ENCODE measurements at places on chromosomes 12 and 14. TPM values are rescaled to one million over a fixed set of nuclear protein-coding genes. Genes with fewer than 3 reads are reported as not detected.
A peak's percentile ranks its signal among the peaks of the same experiment; 100 is the strongest.

Gene TOMM20L
- total RNA-seq: not detected

GRCh38 chr12:31620311-31620710 is 29.4 kb upstream of the DENND5B start:
- no peaks in the 10 kb centered on the region for H3K4me1 ChIP-seq
- DNase-seq: no peak
- no peaks in the 10 kb centered on the region for H3K36me3 ChIP-seq
- H3K27ac ChIP-seq: no peak overlapping the region
- H3K4me3 ChIP-seq: no peak overlapping the region
- no peaks in the 10 kb centered on the region for H3K27me3 ChIP-seq

DNA sequence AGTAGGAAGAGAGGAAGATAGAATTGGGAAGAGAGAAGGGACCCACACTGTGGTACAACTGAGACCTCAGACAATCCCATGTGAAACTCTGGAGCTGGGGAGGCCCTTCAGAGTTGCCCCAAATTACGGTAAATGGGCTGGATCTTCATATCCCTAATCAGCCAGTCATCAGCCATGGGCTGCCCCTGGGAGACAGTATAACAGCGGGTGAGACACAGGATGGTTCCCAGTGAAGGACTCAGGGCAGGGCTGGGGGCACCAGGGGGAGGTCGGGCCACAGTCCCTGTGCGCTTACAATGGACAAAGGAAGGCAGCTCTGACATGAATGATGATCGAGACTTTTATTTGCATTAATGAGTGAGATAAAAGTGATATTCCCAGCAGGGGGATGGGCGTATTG is 74.2 kb upstream of the BDKRB2 start:
- peaks cover 16% of the 10 kb centered on the region for H3K27me3 ChIP-seq
- H3K27ac ChIP-seq: no peak overlapping the region
- H3K4me3 ChIP-seq: no peak overlapping the region
- no peaks in the 10 kb centered on the region for H3K36me3 ChIP-seq
- DNase-seq: no peak

DNA sequence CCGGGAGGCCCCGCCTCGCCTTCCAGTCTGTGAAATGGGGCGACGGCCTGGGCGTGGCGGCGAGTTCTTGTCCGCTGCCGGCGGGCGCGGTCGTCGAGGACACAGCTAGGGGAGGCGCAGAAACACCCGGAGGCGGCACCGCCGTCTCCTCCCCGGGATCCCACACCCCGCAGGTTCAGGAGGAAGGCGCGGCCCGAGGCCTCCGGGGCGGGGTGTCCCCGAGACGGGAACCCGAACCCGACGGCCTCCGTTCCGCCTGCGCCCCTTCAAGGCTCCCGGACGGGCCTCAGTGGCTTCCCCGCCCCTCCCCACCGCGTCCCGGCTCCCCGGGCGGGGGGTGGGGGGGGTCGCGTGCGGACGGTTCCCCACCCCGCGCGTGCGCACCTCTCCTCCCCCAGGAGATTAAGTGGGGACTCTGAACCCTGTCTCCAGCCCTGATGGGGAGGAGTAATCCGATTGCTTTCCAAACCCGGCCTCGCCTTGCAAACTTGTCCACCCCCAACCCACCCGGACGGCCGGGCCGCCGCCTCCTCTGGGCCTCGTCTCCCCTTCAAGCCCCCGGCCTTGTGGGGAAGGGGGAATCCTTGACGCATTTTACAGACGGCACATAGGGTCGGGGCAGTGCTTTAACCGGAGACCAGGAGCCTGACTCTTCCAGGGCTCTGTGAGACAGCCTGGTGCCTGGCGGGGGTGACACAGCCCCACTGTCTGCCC is 35.3 kb upstream of the ANKRD9 start:
- H3K4me3 ChIP-seq: peak overlapping the region; percentile 48
- no peaks in the 10 kb centered on the region for H3K27me3 ChIP-seq

- no peak overlapping the region for H3K4me3 ChIP-seq
- H3K36me3 ChIP-seq: no peaks in the 10 kb centered on the region
- H3K27me3 ChIP-seq: no peaks in the 10 kb centered on the region
These were observed 7.9 kb upstream of the KLRB1 start for GRCh38 chr12:9615420-9616136.

Gene CAPZA3
- not detected for total RNA-seq

DNA sequence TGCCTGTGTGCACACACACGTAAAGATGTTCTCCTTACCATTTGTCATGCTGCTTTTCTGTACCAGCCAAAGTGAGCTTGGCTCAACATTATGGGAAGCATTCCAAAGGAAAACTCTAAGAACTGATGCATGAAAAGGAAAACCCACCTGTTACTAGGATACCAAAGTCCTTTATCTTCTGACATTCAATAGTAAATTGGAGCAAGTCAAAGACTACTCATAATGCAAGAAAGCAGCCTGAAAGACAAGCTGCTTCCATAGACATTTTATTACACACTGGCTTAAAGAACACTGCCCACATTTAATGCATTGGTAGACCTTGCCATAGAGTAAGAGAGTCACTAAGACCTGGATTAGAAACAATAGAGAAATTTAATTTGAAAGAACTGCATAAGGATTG is 159.0 kb downstream of the LRIG3 start:
- no peak for DNase-seq
- no peaks in the 10 kb centered on the region for H3K36me3 ChIP-seq
- no peak overlapping the region for H3K27ac ChIP-seq

Gene NKX2-1
- not detected for total RNA-seq

DNA sequence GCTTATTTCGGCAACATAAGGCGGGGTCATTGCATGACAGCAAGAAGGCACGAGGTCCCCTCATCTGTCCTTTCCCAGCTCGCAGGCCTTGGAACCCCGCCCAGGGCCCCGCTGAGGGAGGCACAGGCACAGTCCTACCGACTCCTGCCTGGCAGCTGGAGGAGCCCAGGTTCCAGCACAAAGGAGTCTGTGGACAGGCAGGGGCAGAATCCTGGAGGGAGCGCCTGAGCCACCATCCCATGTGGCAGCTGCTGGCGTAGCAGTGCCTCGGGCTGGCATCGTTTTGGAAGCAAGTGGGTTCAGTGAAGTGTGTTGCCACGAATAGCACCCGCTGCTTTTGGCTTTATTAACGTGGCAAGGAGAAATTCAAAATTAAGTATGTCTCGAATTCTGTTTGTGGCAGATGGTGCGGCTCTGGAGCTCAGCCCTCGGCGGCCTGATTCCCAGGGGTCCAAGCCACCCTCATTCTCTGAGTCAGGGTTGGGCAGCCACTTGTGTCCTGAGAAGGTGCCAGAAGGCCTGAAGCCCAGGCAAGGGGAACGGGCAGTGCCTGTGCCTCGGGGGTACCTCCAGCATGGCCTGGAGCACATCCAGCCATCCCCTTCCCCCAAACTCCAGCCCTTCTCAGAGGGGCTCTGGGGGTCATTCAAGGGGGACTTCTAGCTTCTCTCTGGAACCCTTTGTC is 35.9 kb downstream of the SLC8B1 start:
- no peak overlapping the region for H3K4me3 ChIP-seq
- DNase-seq: no peak
- H3K36me3 ChIP-seq: peaks cover 2% of the 10 kb centered on the region
- peaks cover 17% of the 10 kb centered on the region for H3K4me1 ChIP-seq

DNA sequence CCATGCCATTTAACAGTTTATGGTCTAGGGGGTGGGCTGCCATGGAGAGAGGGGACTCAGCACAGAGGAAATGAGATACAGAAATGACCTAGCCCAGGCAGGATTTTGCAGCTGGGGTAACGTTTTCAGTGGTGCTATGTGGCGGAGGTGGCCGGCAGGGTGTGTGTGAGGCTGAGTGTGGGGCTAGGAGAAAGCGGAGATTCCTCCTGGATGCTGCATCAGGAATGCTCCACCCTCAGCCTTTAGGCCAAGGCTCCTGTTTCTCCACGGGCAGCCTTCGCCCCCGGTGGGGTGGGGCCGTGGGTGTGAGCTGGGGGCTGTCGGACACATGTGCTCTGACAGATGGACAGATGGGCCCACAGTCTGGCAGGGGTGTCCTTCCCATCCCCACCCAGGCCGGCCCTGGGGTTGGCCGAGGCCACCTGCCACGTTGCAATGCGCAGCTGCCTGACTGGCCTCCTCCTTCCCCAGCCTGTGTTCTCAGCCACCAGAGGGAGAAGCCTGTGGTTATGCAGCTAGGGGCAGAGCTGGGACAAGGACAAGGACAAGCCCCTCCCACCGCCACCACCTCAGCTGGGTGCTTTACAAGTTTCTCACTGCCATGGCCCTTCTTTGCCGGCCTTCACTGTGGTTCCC is 44.3 kb downstream of the TEAD4 start:
- DNase-seq: no peak
- H3K4me3 ChIP-seq: no peak overlapping the region
- no peaks in the 10 kb centered on the region for H3K27me3 ChIP-seq
- peaks cover 9% of the 10 kb centered on the region for H3K36me3 ChIP-seq

DNA sequence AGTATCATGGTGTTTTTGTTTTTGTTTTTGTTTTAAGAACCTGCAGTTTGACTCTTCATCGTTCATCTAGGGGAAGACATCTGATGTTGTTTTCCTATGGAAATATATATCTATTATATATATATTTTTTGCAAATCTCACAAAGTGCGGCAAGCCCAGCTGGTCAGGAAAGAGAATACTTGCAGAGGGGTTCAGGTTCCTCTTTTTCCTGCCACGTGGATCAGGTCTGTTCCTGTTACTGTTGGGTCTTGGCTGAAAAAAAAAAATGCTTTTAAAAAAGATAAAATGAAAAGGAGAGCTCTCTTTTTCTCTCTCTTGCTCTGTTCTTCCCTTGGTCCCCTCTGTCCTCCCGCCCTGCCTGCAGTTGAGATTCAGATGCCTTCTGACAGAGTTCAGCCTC is 179.4 kb upstream of the BCL2L14 start:
- H3K4me1 ChIP-seq: peaks cover 9% of the 10 kb centered on the region
- no peak overlapping the region for H3K4me3 ChIP-seq
- DNase-seq: no peak
- no peaks in the 10 kb centered on the region for H3K27me3 ChIP-seq
- no peaks in the 10 kb centered on the region for H3K36me3 ChIP-seq

Gene MFAP5
- not detected for total RNA-seq

DNA sequence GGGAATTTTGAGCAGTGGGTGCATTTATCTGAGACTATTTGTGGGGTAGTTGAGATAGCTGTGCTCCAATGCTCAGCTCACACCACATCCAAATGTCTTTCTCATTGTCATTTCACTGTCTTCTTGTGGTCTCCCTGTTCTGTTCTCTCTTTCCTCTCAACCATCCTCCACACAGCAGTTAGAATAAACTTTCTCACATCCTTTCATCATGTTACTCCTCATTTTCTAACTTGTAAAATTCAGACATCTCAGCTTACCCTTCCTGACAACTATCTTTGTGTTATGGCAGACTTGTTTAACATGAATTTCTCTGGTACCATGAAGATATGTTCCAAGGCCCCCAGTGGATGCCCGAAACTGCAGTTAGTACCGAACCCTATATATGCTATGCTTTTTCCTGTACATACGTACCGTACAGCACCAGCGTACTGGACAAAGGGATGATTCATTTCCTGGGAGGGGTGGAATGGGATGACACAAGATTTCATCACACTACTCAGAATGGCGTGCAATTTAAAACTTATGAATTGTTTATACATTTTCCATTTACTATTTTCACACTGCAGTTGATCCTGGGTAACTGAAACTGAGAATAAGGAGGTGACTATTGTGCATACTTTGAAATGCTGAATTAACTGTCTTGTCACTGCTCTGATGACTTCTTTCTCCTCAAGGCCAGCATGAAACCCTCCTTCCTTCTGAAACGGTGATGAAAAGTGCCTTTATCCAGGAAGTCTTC is 177.1 kb upstream of the SLC38A2 start:
- peaks cover 82% of the 10 kb centered on the region for H3K4me1 ChIP-seq
- DNase-seq: peak; percentile 87
- H3K4me3 ChIP-seq: no peak overlapping the region
- no peaks in the 10 kb centered on the region for H3K36me3 ChIP-seq
- no peaks in the 10 kb centered on the region for H3K27me3 ChIP-seq
- peak overlapping the region; percentile 94 for H3K27ac ChIP-seq

- no peak overlapping the region for H3K27ac ChIP-seq
- H3K4me3 ChIP-seq: no peak overlapping the region
- peaks cover 5% of the 10 kb centered on the region for H3K4me1 ChIP-seq
- H3K27me3 ChIP-seq: no peaks in the 10 kb centered on the region
These were observed 37.8 kb upstream of the DDHD1 start for GRCh38 chr14:53190938-53191337.

Gene KLRK1
- total RNA-seq: not detected

Gene P3H3
- 24.4 TPM for total RNA-seq

DNA sequence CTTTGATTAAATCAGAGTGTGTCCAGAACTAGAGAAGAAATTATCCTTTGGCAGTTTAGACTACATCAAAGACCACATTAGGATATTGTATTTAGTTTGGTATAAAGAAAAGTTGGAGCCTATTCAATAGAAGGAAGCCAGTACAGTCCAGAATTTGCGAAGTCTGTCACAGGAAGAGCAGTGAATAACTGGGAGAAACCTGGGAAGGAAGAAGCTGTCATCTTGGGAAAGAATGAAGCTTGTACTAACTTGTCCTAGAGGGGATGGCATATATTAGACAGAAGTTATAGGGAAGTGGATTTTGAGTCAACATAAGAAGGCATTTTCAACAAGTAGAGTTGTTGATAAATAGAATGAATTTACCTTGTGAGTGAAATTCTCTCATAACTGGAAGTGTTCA is 386.7 kb downstream of the LRIG3 start:
- no peak overlapping the region for H3K4me3 ChIP-seq
- peak overlapping the region; percentile 95 for H3K27ac ChIP-seq
- DNase-seq: no peak
- H3K27me3 ChIP-seq: no peaks in the 10 kb centered on the region
- H3K36me3 ChIP-seq: no peaks in the 10 kb centered on the region

- no peak overlapping the region for H3K27ac ChIP-seq
- no peaks in the 10 kb centered on the region for H3K4me1 ChIP-seq
- no peak for DNase-seq
- no peaks in the 10 kb centered on the region for H3K27me3 ChIP-seq
- H3K36me3 ChIP-seq: peaks cover 7% of the 10 kb centered on the region
These were observed 19.3 kb downstream of the PPP2R5E start for GRCh38 chr14:63523735-63524426.

DNA sequence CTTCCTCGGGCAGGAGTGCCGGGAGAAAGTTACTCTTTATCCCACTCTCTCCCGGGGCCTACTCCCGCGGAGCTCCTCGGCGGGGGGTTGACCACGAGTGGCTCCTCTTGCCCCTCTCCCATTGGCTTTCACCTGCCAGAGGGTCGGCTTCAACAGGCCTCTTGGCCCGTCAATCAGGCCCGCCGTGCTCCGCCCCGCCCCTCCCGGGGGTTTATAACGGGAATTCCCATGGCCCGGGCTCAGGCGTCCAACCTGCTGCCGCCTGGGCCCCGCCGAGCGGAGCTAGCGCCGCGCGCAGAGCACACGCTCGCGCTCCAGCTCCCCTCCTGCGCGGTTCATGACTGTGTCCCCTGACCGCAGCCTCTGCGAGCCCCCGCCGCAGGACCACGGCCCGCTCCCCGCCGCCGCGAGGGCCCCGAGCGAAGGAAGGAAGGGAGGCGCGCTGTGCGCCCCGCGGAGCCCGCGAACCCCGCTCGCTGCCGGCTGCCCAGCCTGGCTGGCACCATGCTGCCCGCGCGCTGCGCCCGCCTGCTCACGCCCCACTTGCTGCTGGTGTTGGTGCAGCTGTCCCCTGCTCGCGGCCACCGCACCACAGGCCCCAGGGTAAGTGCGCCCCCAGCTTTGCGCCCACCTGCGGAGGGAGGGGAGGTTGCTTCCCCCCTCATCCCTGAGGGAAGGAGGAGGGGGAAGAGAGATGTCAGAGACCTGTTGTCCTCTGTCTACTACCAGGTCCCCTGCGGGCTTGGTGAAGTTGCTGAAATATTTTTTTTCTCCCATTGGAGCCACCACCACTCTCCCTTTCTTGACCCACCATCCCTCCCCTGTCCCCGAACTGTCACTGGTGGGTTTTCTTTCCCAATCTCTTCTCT is at the start of gene SMOC1:
Gene SMOC1, plus strand, starts transcription at position 242 of the 869 bp plus-strand sequence. Its CDS starts 263 bp downstream, at position 505.
- peaks cover 88% of the 10 kb centered on the region for H3K27me3 ChIP-seq
- H3K27ac ChIP-seq: no peak within 1 kb of the TSS
- no peaks in the 10 kb centered on the region for H3K4me1 ChIP-seq
- no peak for DNase-seq
- no peak within 1 kb of the TSS for H3K4me3 ChIP-seq
